ENCODE measurements at places on chromosomes 13 and 19.

DNA sequence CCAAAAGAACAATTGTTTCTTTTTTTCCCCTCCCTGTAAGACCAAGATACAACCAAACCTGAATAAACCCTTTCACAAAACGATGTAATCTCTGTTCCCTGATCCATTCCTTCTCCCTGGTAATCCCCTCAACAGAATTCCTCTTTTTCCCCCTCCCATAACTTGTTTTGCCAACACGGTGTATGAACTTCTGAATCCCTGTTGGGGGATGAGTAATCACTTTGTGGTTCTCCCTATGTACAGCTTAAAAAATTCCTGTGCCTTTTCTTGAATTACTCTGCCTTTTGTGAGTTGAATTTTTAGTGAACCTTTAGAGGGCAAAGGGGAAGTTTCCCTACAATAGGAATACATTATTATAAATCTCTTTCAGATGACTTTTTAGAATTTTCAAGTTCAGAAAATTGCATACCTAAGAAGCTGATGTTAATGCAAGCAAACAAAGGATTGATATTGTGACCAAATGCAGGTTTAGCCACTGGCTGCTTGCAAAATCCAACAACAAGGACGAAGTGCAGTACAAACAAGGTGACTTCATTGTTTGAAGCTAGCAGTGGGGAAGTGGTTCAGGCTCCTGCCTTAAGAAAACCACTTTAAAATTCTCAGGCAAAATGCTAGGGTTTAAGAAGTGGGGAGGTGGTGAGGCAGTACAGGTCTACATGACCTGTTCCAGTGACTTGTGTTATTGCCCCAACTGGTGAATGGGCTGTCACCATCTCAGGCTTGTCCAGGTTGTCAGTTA is 15.0 kb upstream of the EPSTI1 start:
- no peak for DNase-seq

GRCh38 chr19:49441210-49441959 is at the start of gene SLC17A7:
Gene SLC17A7 (minus strand): TSS chr19:49441527. CDS start chr19:49441379, 148 bp downstream.
- peak; percentile 14 for DNase-seq

DNA sequence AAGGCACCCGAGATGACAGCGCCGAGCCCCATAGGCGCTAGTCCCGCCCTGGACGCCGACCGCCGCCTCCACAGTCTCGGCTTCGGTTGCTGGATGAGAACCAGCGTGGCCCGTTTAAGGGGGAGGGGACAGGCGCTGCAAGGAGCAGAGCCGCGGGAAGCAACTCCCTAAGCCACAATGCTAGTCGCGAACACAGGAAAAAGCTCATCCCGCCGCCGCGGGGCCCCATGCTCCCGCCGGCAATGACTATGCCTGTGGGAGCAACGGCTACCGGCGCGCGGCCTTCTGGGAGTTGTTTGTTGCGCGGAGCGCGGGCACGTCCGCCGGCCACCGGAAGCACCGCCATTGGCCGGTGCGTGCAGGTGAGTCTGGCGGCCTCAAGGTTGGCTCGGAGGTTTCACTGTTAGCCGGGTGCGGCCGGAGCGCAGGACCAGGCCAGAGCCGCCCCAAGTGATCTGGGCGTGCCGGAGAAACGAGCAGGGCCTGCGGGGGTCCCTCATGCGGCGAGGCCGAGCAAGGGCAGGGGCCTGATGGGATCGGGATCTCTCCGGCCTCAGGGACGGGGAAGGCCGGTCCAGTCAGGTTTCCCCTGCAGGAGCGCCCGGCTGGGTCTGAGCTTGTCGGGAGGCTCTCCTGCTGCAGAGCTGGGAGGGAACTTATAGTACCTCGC is at the start of gene ZNF544:
Gene ZNF544 (plus strand): TSS at position 330 of the 670 bp plus-strand sequence. CDS start 15,110 bp downstream, outside the sequence.
- peak; percentile 63 for DNase-seq

GRCh38 chr13:26526702-26527216 is 30.7 kb upstream of the WASF3 start:
- DNase-seq, result no peak

DNA sequence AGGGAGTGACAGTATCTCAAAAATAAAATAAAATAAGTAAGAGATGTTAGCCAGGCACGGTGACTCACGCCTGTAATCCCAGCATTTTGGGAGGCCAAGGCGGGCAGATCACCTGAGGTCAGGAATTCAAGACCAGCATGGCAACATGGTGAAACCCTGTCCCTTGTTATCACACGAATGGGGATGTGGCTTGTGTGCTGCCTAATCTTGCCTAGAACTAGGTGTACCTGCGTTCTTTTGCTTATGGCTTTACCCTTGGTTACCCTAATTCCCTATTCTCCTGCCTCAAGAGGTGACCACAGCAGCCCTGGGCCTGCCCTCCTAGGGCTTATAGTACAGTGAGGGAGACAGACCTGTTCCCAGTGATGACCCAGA is 6.3 kb upstream of the PVR start:
- DNase-seq, result no peak

GRCh38 chr19:38190061-38190460 is 34.0 kb downstream of the DPF1 start:
- no peak for DNase-seq

DNA sequence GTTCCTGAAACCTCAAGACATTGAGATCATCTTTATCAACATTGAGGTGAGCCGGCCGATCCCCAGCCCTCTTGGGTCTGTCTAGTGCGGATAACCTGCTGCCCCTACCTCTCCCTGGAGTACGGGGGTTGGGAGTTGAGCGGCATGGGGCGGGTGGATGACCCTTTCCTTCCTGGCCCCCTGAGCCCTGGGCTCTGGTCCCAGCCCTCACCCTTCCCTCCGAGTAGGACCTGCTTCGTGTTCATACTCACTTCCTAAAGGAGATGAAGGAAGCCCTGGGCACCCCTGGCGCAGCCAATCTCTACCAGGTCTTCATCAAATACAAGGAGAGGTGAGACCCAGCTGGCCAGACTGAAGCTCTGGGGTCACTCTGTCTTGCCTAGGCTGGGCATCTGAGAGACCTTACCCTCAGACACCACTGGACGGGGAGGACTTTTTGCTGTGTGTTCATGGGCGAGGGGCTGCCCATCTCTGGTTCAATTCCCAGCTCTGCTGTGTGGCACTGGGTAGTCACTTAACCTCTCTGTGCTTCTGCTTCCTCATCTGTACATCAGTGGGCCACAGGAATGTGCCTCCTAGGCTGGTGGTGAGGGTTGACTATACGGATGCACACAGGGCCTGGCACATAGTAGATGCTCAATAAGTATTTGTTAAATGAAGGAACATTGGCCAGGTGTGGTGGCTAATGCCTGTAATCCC is 52.7 kb downstream of the VAV1 start:
- DNase-seq, result no peak

DNA sequence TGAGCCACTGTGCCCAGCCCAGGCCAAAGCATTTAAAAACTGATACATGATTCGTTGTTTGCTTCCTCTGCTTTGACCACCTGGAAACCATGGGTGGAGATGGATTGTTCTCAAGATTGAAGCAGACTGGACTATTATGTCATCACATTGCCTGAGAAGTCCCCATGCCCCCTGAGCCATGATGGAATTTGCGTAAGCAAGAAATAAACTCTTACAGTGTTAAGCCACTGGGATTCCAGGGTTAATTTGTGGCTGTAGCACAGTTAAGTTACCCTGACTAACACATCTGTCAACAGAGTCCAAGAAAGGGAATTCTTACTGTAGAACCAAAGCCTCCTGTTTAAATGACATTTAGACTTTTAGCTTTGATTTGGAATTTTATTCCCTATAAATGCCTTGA is 19.4 kb upstream of the DHRS12 start:
- no peak for DNase-seq

DNA sequence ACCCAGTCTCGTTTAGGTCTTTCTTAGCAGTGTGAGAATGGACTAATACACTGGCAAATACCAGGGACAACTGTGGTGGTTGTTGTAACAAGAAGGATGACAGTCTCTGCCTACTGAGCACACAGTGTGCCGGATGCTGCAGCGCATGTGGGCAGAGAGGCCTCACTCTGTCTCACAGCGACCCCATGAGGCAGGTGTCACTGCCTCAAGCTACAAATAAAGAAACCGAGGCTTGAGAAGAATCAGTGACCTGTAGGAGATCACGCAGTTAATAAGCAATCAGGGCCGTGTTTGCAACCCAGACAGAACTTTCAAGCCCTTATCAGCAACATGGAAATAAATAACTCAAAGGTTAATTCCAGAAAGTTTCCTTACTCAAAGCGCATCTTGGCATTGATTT is 40.5 kb upstream of the GAS6 start:
- no peak for DNase-seq

DNA sequence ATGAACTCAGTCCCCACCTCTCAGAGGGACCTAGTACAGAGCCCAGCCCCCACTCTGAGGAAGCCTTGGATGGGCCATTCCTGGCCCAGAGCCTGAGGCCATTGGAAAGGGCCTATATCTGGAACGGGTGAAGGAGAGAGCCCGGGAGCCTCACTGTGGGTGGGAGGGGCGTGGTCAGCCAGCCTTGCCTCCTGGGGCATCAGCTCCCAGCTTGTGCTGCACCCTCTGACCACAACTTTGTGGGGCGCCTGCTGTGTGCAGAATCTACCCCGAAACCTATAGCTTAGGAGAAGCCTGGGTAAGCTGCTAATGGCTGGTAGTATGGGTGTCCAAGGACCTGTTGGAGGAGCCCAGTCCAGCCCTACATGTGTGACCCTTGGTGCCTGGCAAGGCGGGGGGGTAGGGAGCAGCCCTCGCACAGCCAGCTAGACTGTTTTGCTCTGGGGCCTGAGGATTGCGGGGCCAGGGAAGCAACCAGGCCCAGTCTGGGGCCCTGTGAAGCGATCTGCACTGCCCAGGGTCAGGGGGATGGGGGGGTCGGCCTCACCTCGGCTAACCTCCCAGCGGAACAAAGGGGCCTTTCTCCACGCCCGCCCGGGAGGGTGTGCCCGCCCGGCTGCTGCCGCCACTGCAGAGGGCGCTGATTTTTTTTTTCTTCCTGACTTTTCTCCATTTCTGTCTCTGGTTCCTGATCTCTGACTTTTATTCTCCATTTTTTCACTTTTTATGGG is 42.3 kb downstream of the LYL1 start:
- no peak for DNase-seq

GRCh38 chr13:61078976-61079770 is 336.5 kb downstream of the PCDH20 start:
- DNase-seq, result no peak

DNA sequence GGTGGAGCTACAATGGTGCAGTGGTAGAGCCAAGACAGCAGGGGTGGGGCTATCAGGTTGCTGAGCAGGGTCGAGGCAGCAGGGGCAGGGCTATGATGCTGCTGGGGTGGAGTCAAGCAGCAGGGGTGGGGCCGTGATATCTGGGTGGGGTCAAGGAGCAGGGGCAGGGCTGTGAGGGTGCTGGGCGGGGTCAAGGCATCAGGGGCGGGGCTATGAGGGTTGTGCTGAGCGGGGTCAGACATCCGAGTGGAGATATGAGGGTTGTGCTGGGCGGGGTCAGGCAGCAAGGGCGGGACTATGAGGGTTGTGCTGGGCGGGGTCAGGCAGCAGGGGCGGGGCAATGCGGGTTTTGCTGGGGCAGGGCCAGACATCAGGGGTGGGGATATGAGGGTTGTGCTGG is 14.7 kb downstream of the HCN2 start:
- no peak for DNase-seq

- DNase-seq, result peak; percentile 44
Measured at GRCh38 chr13:39038569-39039030, 344 bp downstream of the NHLRC3 start.

DNA sequence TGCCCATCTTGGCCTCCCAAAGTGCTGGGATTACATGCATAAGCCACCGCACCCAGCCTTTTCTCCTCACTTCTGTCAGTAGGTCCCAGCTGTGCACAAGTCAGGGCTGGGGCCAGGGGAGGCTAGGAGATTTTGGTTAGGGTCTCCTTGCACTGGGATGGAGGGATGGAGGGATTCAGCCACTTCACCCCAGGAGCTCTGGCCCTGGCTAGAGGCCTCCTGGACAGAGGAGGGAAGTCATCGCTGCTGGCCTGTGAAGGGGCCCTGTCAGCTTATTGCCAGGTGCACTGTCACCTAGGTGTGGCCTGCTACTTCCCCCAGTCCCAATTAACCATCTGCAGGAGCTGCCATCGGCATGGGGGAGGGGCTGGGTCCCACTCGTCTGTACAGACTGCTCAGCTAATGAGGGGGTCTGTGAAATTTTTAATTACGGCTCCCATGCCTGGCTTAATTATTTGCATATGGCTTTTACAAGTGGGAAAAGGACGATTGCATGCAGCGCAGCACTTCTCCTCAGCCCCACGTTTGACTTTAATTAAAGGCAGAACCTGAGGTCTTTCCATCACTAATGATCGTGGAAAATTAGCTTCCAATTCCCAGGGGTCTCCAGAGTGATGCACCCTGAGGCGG is 52.4 kb downstream of the CHST8 start:
- peak; percentile 21 for DNase-seq

- DNase-seq, result no peak
Measured at GRCh38 chr13:49840266-49840665, 47.8 kb upstream of the KPNA3 start.

DNA sequence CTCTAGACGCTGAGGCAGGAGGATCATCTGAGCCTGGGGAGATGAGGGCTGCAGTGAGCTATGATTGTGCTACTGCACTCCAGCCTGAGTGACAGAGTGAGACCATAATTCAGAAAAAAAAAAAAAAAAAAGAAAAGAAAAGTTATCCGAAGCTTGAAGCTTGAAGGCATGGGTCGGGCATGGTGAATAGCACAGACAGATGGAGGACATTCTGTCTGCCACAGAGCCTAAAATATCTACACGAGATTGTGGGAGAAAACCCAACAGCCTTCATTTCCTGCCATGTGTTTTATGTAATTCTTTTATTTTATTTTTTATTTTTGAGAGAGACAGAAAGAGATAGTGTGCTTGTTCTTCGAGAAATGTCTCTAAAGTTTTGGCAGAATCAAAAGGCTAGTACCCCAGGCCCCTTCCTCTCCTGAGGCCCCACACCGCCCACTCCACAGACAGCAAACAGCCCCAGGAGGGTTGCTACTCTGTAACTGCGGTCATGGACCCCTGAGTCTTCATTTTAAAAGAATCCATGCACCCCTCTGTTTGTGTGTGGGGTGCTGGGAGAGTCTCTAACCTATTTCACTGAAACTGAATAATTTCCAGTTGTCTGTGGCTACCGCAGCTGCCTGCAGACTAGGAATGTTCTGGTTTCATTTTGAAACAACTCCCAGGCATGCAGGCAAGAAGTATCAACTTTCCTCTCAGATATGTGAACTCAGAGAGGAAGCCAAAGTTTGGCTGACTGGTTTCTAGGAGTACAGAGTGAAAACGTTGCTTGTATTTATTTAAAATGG is 38.4 kb upstream of the RCBTB2 start:
- no peak for DNase-seq

DNA sequence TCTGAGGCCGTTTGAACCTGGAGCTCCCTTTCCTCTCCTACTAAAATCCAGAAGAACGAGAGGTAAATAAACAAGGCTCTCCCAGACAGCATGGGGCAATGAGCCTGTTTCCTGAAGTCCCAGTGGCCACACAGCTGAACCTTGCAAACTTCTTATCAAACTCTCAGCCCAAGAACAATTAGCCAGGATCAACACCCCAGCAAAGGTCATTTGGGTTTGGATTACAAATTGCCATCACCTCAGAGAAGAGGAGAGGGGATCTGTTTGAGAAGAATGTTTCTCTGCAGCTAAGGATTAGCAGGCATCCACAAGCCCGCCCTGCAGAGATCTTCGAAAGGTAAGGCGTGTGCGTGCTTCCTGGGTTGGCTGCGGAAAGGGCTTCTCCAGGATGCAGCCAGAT is 201.9 kb upstream of the SOX1 start:
- DNase-seq, result no peak

- DNase-seq, result no peak
Measured at GRCh38 chr19:8688930-8689329, 9.7 kb downstream of the ACTL9 start.

All from NCI-H1105 treated with DMSO at 0.1 percent for 48 hours (cell line).